ENCODE measurements at places on chromosomes 7 and 10.
A peak's percentile ranks its signal among the peaks of the same experiment; 100 is the strongest.

DNA sequence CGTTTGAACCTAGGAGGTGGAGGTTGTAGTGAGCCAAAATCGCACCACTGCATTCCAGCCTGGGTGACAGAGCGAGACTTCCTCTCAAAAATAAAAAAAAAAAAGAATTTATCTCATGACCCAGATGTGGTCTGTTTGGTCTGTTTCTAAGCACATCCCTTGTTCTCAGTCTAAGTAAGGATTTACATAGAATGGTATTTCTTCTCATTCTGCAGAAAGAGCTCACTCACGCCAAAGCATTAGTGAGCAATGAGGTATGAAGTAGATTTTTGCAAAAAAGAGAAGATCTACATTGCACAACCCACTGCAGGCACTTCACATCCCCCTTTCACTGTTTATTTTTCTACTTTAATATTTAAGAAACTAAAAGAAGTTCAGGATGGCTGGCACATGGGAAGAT lies 76.5 kb upstream of the FGL2 start:
- DNase-seq = no peak

- peak; percentile 12 for DNase-seq
Observed at GRCh38 chr10:7788639-7789286, 786 bp downstream of the ATP5F1C start.

GRCh38 chr10:63672491-63672890 lies 151.3 kb downstream of the REEP3 start:
- DNase-seq = no peak

- no peak for DNase-seq
Observed at GRCh38 chr7:5699467-5700384, 81.7 kb downstream of the RNF216 start.

- DNase-seq = no peak
Observed at GRCh38 chr7:26592011-26592410, 272.4 kb downstream of the SKAP2 start.

DNA sequence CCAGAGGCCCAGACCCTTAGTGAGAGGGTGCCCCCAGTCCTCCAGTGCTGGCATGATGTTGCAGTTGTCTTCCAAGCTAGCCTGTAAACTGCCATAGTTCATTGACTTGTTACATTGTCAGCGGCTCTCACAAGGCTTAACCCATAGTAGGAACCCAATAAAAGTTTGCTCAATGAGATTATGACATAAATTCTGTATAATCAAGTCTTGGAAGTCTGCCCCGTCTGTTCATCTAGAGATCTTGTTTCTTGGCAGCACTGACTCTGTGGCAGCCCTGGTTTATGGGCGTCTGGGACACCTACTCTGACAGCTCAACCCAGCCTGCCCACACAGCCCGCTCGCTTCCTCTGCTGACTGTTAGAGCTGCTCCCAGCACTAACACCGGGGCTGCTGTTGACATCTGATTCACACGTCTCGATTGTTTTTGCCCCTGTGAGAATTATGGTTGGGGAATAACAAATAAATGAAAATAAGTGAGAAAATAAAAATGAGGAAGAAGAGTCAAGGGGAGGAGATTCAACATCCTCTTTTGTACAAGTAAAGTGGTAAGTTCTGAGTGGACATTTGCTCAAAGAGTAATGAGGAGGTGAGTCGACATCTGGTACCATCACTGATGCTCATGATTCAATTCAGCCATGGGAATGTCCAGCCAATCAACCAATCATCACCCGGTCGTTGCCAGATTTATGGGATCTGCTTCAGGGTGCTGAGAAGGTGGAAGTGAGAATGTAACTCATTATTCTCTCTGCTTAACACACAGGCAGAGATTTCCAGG lies 160.8 kb downstream of the SPAG6 start:
- no peak for DNase-seq

- DNase-seq = no peak
Observed at GRCh38 chr10:5447056-5447455, 34.7 kb downstream of the NET1 start.

- no peak for DNase-seq
Observed at GRCh38 chr7:157789094-157789493, 452.3 kb downstream of the DNAJB6 start.

DNA sequence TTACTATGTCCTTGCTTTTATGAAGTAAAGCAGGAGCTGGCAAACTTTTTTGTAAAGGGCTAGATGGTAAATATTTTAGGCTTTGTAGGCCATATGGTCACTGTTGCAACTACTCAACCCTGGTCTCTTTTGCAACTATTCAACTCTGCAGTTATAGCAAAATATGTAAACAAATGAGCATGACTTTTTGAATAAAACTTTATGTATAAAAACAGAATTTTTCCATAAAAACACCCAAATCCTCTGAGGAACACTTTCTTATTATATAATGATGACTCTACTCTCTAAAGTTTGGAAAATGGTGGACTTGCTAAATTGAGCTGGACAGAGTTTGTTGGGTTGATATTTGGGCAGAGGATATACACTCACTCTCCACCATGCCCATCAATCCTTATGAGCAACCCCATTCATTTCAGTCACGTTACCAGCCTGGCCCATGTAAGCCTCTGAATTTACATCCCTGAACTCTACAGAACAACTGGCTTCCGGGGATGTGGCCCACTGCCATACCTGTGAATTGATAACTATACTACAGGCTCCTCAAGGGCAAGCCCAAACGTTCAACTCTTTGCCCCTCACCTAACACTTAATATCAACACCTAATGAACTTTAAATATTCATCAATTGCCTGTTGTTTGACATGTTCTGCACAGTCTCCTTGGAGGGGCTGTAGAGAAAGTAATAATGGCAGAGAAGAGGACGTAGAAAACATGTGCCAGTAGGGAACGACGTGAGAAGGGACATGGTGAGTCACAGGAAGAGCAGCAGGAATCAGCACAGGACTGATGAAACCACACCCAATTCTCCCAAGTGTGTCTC lies 37.6 kb downstream of the SGMS1 start:
- peak; percentile 50 for DNase-seq

DNA sequence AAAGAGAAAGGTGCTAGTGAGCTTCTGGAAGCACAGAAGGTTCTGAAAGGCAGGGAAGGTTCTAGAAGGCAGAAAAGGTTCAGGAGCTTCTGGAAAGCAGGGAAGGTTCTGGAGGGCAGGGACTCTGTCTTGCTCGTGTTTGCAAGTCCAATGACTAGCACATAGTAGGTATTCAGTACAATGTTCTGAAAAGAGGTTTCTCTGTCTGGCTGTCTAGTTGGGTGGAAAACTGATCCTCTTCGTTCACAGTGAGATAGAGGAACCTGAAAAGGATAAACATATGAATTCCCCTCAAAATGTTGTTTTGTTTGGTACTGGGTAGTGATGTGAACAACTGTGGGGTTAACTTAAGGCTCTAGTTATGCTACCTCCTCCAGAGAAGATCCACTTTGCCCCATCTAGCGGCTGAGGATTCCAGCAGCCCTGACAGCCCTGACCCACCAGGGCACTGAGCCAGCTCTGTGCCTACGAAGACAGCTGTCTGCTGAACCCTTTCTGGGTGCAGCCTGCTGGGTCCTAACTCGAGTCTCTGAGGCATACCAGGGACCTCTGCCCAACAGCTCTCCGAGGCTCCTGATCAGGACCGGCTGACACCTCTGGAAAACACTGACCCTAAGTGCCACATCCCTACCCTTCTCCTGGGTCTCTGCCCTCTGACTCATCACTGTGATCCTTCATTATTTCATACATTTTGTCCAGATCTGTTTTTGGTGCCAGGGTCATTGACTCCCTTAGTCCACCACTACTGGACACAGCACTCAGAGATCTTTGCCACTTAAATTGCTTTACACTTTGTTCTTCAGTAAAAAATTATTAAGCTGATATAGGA lies 15.4 kb downstream of the PTPRN2 start:
- DNase-seq = no peak

DNA sequence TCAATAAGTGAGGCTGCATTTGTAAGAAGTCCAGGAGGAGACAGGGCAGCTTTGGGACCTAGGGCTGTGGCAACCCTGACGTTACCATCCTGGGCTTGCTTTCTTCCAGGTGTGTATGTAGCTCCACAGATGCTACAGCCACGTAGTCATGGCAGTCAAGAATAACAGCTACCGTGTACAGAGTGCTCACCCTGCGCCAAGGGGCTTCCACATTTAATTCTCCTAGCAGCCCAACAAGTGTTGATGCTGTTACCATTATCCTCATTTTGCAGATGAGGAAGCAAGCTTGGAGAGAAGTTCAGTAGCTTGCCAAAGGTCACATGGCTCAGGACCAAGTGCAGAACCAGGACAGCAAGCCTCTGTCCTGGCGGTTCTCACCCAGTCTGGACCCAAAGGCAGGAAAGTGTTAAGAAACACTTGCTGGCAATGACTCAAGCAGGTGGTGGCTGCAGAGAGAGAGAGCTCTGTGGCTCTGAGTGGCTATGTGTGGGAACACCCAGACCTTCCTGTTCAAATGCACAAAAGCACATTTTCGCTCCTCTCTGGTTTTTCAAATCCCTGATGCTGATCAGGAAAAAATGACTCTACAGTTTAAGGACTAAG lies 89.8 kb downstream of the CREM start:
- DNase-seq = no peak

DNA sequence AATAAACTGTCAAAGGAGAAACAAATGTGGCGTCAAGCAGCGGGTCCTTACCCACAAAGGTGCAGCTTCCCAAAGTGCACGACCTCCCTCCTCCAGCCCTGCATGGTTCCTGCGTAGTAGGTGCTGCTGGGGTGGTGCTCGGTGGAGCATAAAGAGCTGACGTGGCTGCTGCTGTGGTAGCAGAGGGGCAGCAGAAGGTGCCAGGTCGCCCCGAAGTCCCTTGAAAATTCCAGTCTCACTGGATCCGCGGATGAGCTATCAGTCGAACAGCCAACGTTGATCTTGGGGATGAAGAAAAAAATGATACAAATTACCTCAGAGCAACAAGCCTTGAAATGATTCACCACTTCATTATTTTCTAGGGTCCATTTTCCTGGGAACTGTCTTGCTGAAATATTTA lies 105.0 kb upstream of the SLC26A5 start:
- no peak for DNase-seq

DNA sequence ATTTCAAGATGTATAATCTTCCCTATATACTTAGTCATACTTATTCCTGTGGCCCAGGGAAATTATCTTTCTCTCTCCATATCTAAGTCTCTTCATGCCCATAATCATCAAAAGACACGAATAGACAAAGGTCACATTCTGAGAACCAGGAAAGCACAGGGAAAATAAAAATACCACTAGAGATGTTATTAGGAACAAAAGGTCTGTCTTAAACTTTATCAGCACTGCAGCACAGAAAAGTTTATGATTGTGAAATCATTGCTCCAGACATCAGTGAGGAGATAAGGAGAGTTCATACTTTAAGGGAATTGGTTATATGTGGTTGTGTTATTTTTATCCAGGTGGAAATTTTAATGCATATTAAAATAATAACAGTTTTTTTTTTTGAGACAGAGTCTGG lies 974.6 kb upstream of the CELF2 start:
- DNase-seq = no peak

DNA sequence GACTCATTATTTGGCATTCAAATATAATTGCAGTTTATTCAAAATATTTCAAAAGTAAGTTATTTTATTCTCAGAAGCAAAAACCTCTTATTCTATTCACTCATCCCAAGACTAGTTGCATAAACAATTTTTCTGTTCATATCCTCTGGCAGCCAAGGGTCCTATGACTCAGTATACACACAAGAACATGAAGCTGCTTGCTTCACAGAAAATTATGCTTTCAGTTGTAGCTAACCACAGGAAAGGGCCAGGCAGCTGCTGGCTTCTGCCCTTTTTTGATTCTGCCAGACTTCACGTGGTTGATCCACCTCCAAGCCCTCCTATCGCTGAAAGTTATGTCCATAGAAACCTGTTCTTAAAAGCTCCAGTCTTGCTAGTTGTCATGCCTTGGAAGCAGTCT lies 108.8 kb downstream of the ABCA13 start:
- peak; percentile 75 for DNase-seq

DNA sequence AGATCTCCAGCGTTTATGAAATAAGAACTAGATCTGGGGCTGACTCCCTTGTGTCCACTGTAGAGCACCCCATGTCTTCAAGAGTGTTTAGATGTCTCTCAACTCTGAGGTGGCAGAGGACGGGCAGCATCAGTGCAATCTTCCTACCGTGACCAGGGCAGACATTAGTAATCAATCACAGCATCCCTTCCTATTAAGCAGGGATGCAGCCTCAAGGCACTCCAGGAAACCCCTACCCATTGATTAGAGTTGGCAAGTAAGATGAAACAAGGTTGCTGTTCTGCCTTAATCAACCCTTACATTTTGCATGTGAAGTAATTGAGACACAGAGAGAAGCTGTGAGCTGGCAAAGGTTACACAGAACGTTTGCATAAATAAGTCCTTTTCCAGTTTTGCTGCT lies 283.7 kb upstream of the ZMIZ1 start:
- no peak for DNase-seq

GRCh38 chr7:55030314-55030713 lies 11.5 kb downstream of the EGFR start:
- DNase-seq = no peak

DNA sequence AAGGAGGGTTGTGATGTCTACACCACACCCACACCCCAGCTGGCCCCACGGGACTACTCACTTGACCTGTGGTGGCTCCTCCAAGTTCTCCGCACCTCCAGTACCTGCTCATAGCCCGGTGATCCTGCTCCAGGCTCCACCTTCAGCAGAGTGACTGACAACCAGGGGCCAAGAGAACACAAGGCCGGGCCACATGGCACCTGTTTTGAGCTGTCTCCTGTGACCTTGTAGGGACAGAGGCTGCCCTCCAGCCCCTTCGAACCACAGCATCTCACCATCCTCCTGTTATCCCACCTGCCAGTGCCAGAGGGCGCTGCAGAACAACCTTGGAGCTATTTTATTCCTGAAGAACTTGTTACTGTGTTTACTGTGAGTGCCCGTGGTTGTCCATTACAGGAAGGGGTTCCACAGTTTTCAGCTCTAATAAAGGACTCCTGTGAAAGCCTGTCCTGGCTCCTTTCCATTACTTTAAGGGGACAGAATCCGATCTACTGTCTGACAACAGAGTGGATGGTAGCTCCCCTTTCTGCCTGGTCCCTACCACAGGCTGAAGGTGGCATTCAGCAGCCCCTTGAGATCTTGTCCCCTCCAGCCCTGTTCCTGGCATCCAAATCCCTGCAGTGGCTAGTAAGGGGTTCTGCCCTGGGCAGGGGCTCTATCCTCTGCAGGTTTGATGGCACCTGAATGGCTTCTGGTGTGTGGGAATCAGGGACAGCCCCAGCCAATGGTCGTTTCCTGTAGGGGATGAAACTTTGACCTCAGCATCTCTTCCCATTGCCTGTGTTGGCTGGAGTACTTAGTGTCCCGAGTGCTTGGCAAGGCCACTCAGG lies 50.8 kb downstream of the C10orf120 start:
- peak; percentile 65 for DNase-seq

GRCh38 chr7:92916770-92917224 lies 80.4 kb upstream of the CDK6 start:
- DNase-seq = peak; percentile 57

DNA sequence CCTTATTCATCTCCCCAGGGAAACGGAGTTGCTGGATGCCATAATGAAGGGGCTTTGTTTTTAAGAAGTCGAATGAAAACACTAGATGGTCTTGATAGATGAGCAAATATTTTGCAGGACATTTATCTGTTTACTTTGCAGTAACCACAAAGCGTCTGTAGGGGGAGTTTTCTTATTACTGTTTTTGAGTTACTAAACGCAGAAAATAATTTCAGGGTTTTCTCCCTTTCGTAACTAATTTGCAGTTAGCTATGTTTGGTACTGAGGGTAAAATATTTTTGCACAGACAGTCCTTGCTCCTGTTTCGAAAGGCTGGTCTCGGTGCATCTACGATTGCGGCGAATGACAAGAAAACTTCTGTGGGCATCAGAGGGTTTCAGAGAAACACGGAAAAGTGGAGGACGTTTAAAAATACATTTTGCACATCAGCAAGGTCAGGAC lies 505.6 kb upstream of the MKI67 start:
- DNase-seq = no peak

- no peak for DNase-seq
Observed at GRCh38 chr10:112970021-112970420, 20.0 kb downstream of the TCF7L2 start.

Data from GM03348 (cell line).